ENCODE measurements at places on chromosomes 7 and 10.

DNA sequence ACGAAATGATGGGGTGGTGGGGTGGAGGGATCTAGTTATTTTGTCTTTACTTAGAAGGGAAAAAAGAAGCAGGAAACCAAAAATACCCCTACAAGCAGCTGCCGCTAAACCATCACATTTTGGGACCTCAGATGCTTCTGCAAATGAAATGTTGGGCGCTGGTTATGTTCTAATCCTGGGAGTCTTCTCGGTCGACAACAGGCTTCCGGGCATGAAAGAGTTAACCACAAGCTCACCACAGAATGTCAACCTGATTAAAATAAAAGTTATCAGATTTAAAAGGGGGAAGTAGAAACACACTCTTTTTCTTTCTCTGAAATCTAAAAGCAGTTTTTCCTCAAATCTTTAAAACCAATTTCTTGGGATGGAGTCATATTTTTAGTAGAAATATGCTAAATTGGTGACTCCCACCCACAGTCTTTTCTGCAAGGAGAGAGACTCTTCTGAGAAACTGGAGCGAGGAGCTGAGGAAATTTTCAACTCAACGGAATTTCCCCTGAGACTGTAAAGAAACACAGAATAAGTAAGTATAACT is 16.8 kb downstream of the IL2RA start:
- no peak for DNase-seq

DNA sequence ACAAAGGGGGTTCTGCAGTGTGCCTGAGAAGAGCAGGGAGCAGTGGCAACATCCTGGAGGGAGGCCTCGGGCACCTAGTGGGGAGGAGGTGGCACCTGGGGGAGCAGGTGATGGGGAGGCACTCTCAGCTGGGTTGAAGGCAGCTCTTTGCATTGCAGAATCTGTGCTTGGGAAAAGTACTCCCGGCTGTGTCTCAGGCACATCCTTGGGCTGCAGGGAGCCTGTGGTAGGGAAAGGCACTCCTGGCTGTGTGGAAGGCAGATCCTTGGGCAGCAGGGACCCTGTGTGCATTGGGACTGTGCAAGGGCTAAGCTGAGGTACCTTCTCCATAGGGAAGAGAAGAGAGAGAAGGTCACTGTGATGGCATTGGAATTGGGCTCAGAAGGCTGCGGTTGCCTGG is 52.8 kb upstream of the ANTXRL start:
- DNase-seq: no peak

GRCh38 chr7:96308253-96308949 is 13.5 kb downstream of the SLC25A13 start:
- DNase-seq: no peak

GRCh38 chr10:3971713-3972112 is 186.7 kb upstream of the KLF6 start:
- no peak for DNase-seq

DNA sequence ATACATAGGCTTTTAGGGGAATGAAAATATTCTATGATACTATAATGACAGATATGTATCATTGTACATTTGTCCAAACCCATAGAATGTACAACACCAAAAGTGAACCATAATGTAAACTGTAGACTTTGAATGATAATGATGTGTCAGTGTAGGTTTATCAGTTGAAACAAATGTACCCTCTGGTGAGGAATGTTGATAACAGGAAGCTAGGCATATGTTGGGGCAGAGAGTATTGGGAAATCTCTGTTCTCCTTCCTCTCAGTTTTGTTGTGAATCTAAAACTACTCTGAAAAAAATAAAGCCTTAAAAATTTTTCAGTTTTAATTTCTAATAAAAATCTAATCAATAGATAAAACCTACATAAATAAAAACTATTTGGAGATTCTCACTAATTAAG is 36.9 kb downstream of the C1GALT1 start:
- no peak for DNase-seq

DNA sequence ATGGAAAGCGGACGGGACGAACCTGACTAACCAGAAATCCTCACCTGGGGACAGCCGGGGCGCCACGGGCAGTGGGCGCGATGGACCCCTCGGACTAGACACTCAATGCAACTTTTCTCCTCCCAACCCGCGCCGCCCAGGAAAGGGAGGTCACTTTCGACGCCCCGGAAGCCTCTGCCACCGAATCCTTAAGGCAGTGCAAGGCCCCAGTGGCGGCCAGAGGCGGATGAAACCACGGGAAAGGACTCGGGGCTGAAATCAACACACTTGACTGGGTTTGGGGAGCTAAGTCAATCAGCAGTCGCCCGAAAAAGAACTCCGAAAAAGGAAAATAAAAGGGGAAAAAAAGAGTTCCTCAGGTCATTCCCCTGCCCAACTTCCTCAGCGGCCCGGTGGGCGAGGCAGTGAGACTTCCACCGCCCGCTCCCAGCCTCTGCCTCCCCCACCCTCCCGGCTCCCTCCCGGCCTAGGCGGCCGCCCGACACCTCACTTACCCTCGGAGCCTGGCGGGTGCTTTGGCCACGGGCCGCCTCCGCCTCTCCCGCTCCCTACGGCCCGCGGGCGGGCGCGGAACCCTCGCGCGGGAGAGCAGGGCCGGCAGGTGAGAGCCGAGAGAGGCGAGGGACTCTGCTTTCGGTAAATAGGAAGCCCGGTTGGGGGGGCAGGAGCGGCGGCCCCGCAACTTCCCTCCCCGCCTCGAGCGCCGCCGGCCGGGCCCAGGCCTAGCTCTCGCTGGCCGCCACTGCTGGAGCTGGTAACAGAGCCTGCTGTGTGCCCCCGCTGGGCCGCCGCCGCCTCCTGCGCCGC is 518 bp downstream of the WAPL start:
- DNase-seq: peak; percentile 21

DNA sequence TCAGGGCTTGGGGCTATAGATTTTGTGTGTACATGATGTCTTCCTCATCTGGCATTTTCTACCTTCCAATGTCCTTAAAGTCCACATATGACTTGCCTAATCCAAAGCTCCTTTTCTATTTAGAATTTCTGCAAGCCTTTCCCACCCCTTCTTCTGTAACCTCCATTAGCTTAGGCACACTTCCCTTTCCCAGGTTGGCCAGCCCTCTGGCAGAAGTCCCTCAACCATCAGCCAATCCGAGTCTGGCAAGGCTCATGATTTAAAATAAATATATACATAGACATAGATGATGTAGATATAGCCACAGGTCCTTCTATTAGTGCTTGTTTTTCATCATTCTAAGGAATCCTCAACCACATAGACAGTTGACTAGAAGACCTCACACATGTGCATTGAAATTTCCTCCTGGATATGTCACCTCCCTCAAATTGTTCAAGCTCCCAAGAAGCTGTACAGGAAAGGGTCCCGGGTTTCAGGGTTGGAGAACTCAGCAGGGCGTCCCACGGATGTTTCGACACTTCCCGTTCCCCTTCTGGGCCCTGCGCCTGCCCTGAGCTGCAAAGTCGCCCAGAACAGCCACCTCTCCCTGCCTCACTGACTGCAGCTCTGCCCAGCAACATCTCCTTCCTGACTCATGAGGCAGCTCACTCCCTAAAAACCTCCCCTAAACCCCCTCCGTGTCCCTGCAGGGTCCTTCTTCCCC is 20.4 kb upstream of the PIK3AP1 start:
- DNase-seq: peak; percentile 91

DNA sequence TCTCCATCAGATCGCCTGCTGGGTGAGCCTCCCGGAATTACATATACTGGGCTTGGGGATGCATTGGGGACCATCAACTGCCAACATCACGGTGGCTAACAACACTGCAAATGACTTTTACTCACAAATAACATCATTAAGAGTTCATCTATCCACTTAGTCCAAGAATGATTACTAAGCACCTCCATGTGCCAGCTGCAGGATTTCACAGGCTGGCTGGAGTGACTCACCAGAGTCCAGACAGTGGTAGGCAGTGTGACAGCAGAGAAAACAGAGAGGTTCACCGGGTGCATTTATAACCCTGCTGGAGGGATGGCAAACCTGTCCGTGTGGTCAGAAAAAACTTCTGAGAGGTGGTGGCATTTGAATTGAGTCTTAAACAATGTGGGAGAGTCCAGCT is 3.2 kb upstream of the IGFBP3 start:
- no peak for DNase-seq

DNA sequence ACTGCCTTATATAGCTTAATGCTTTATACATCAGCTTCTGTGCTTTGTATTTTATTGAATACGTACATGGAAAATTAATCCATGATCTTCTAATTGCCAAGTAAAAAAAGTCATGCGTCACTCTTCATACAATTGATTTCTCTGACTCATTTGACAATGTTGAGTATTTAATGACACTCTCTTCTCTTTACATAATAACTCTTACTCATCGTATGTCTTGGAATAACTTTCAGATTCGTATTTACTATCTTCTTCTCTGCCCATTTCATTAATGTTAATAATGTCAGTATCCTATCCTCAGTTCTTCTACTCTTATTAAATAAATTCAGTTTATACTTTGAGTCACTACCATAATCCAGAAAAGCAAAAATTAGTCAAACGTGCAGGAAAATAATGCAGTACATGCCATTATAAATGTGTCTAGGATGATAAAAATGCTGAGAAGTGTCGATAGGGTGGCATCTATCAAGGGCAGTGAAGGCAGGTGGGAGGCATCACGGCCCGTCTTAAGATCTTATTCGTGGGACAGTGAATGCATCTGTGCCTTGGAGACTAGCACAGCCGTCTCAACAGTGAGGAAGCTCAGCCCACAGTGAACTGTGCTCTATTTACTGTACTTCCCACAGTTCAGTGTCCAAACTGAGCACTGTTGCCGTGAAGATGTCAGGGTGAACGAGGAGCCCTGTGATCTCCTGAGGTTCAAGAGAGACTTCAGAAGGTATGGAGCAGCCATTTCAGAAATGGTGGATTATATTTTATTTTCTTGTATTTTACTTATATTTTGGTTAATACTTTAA is 39.8 kb upstream of the AKR1E2 start:
- no peak for DNase-seq

DNA sequence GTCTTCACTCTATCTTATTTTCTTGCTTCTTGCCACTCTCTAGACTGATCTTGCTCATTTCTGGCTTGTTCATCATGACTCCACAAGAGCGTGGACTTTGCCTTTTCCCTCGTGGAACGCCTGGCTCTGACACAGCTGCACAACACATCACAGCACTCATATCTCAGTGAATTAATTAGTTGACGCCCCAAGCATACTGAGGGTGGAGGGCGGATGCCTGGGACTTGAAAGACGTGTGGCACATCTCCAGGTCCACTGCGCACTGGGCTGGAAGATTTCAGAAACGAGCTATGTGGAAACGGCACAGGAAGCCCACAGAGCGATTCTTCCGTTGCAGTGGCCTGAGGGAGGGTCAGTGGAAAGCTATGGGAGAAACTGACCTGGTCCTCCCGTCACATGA is 23.6 kb upstream of the PLEKHA1 start:
- no peak for DNase-seq

- no peak for DNase-seq
These were observed 30.7 kb upstream of the RBM20 start for GRCh38 chr10:110613341-110613995.

GRCh38 chr10:37711617-37712488 is 145.6 kb downstream of the ZNF248 start:
- DNase-seq: no peak

DNA sequence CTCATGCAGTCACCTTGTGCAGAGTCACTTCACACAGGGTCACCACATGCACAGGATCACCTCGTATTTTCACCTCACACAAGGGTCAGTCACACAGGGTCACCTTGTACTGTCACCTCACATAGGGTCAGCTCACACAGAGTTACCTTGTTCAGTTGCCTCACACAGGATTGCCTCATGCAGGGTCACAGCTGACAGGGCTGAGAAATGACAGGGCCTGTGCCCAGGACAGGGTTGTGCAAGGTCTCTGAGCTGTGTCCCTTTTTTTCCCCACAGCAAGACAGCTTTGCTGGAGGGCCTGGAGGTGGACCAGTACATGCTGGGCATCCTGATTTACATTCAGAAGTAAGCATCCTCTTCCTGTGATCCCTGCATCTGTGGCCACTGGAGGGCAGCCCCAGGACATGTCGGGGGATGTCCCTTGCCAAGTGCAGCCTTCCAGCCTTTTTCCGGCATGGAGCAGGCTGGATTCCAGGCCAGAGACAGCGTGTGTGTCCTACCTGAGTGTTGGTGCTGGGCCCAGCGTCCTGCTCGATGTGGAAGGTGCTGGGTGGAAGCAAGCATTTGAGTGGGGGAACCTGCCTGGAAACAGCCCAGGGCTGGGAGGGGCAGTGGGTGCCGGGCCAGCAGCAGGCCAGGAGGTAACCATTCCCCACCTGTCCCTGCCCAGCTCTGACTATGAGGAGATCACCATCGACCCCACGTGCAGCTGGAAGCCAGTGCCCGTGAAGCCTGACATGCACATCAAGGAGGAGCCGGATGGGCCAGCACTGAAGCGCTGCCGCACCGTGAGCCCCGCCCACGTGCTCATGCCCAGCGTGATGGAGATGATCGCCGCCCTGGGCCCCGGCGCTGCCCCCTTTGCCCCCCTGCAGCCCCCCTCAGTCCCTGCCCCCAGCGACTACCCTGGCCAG is 16.3 kb downstream of the ZMIZ2 start:
- no peak for DNase-seq

DNA sequence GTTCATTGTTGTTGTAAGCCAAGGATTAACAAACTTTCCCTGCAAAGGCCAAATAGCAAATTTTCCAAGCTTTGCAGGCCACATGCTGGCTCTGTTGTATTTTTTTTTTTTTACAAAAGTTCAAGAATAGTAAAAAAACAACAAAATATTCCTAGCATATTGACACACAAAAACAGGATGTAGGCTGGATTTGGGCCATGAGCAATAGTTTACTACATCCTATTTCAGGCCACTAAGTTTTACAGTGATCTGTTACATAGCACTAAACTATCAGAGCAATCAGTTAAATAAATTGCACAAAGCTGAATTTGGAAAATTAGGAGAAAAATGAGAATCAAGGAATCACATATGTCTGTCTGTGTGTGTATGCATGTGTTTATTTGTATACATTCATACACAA is 491.8 kb upstream of the GHITM start:
- no peak for DNase-seq

DNA sequence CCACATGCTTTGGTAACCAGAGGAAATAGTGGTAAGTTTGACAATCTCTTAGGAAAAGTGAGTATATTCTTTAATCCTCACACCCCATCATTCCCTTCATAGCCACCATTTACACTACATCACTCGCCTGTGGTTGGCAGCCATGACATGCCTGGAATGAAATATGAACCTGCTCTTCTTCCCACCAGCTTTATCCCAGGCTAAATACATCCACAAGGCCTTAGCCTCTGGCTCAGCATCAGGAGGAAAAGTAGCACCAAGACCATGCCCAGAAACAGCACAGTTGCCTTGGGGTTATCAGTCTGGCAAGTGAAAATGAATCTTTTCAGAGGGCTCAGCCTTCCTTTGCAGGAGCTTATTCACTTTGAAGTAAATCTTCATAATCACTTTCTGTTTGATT is 40.3 kb downstream of the SGCE start:
- no peak for DNase-seq

- DNase-seq: peak; percentile 18
These were observed 181.7 kb downstream of the ST7 start for GRCh38 chr7:117134889-117135552.

All from AML-193 (cell line).